Kidney (tissue), 22 donors: ENCODE measurements at places on chromosomes 4 and X.

DNA sequence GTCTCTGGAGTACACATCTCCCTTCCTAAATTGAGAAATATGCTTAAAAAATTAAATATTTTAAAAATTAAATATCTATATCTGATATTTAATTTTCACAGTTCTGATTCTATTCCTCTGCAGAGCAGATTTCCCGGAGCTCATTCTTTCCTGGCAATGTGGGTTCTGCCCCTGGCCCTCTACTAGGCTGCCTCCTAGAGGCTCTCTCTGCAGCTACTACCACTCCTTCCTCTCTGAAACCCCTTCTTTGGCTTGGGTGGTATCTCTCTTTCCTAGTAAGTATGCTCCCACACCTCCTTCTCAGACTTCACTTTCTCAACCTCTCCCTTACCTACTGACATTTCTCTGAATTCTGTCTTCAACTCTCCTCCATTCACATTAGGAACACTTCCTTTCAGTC, 45.3 kb downstream of the RPGR start:
- no peaks in the 10 kb centered on the region for H3K4me1 ChIP-seq
- H3K36me3 ChIP-seq: no peaks in the 10 kb centered on the region
- no peak overlapping the region for H3K27ac ChIP-seq
- no peaks in the 10 kb centered on the region for H3K27me3 ChIP-seq
- no peak for DNase-seq

DNA sequence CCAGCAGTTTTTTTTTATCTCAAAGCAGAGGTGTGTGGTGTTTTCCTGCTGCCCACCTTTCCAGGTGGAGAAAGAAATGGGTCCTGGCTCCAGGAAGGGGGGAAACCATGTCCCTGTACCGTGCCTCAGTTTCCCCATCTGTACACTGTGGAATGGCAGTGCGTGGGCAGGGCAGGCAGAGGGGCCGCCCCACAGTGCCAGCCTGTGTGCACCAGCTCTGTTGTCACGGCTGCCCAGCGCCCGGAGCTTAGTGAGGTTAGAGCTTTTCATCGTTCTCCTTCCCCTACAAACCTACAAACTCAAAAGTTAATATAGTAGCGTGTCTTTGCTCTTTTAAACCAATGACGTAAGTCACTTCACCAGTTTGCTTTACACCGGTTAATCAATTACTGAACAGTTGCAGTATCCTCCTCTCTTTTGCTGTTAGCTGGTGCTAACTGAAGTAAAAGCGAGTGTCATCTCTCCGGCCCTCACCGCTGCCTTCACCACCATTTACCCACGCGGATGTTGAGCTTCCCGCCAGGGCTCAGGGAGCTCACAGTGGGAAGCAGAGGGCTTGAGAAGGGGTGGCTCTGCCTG, 114.8 kb upstream of the ADRA2C start:
- no peak for DNase-seq
- no peaks in the 10 kb centered on the region for H3K36me3 ChIP-seq
- peaks cover 10% of the 10 kb centered on the region for H3K4me1 ChIP-seq
- H3K27me3 ChIP-seq: no peaks in the 10 kb centered on the region
- H3K4me3 ChIP-seq: no peak overlapping the region

- H3K36me3 ChIP-seq: no peaks in the 10 kb centered on the region
- H3K4me3 ChIP-seq: peak within 1 kb of the TSS; percentile 93
Observed at GRCh38 chr4:155953151-155954117, at the start of gene CTSO. Gene CTSO (minus strand): TSS chr4:155953866. CDS start chr4:155953847, 19 bp downstream.

GRCh38 chr4:107220976-107221375, 184.9 kb upstream of the DKK2 start:
- H3K4me1 ChIP-seq: no peaks in the 10 kb centered on the region
- DNase-seq: no peak
- H3K4me3 ChIP-seq: no peak overlapping the region
- H3K27me3 ChIP-seq: no peaks in the 10 kb centered on the region

- DNase-seq: no peak
- no peak overlapping the region for H3K4me3 ChIP-seq
- no peaks in the 10 kb centered on the region for H3K4me1 ChIP-seq
- H3K27ac ChIP-seq: no peak overlapping the region
- no peaks in the 10 kb centered on the region for H3K36me3 ChIP-seq
- no peaks in the 10 kb centered on the region for H3K27me3 ChIP-seq
Observed at GRCh38 chr4:92263010-92263409, 40.8 kb upstream of the GRID2 start.

DNA sequence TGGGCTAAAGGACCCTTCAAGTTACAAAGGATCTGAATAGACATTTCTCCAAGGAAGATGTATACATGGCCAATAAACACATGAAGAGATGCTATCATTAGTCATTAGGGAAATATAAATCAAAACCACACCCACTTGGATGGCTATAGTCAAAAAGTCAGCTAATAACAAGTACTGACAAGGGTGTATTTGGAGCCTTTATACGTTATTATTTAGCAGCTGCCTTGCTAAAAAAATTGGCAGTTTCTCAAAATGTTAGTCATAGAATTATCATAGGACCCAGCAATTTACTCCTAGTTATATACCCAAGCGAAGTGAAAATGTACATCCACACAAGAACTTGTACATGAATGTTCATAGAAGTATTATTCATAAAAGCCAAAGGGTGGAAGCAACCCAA, 112.7 kb upstream of the DUSP21 start:
- H3K27me3 ChIP-seq: no peaks in the 10 kb centered on the region
- H3K4me3 ChIP-seq: no peak overlapping the region
- H3K27ac ChIP-seq: no peak overlapping the region
- DNase-seq: no peak
- no peaks in the 10 kb centered on the region for H3K36me3 ChIP-seq

DNA sequence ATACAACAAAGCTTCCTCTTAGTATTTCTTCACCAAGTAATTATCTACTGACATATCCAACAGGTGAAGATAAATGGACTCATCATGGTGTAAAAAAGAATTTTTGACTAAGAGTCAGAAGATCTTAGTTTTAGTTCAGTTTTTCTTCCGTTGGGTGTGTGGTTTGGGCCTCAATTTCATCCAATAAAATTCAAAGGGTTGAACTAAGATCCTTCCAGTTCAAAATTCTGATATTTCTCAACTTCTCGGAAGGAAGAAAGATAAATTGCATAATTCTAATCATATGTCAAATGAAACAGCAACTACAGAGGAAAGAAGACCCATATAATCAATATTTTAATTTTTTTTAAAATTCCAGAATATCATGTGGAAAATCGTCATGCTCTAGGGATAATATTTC, 192.7 kb downstream of the SPRY1 start:
- H3K27me3 ChIP-seq: no peaks in the 10 kb centered on the region
- H3K4me3 ChIP-seq: no peak overlapping the region
- H3K27ac ChIP-seq: peak overlapping the region; percentile 20
- DNase-seq: no peak
- H3K36me3 ChIP-seq: no peaks in the 10 kb centered on the region

- H3K4me3 ChIP-seq: no peak overlapping the region
- no peaks in the 10 kb centered on the region for H3K4me1 ChIP-seq
- peaks cover 22% of the 10 kb centered on the region for H3K27me3 ChIP-seq
- DNase-seq: no peak
- H3K27ac ChIP-seq: no peak overlapping the region
Observed at GRCh38 chrX:115902995-115903394, 267.5 kb upstream of the AGTR2 start.

GRCh38 chr4:13920901-13921300, 293.4 kb upstream of the BOD1L1 start:
- DNase-seq: no peak
- no peaks in the 10 kb centered on the region for H3K36me3 ChIP-seq
- H3K4me3 ChIP-seq: no peak overlapping the region

- no peak overlapping the region for H3K27ac ChIP-seq
- H3K4me3 ChIP-seq: no peak overlapping the region
- no peak for DNase-seq
- no peaks in the 10 kb centered on the region for H3K36me3 ChIP-seq
- H3K4me1 ChIP-seq: peaks cover 4% of the 10 kb centered on the region
Observed at GRCh38 chr4:38889143-38889542, 21.5 kb downstream of the FAM114A1 start.
